ENCODE measurements at places on chromosomes 16 and 17. TPM values are rescaled to one million over a fixed set of nuclear protein-coding genes. Genes with fewer than 3 reads are reported as not detected.

HBA1 gene
- total RNA-seq: 286 TPM

CHST6 gene
- 2.1 TPM for total RNA-seq

CES1 gene
- 145 TPM for total RNA-seq

C16orf89 gene
- total RNA-seq: 214 TPM

DNA sequence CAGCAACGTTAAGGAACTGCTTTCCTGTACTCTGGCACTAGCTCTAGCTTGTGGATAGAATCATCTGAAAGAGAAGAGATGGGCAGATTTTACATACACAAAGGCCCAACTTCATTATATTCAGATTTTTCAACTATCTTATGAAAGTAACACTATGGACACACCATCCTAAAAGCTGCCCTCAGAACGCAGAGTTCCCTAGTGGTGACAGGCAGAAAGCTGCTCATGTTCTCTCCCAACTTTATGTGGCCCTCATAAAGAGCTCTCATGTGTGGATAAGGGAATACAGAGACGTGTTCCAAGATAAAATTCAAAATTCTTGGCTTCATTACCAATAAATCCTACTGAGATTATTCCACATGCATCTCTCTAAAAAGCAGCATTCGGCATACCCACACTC lies 1.5 kb downstream of the CFAP20 start:
- DNase-seq: no peak

Measured in upper lobe of left lung (tissue), 6 donors.